Activated T-cell treated with anti-CD3 and anti-CD28 coated beads for 1 hour (primary cell): ENCODE measurements at places on chromosomes 2 and 18.

DNA sequence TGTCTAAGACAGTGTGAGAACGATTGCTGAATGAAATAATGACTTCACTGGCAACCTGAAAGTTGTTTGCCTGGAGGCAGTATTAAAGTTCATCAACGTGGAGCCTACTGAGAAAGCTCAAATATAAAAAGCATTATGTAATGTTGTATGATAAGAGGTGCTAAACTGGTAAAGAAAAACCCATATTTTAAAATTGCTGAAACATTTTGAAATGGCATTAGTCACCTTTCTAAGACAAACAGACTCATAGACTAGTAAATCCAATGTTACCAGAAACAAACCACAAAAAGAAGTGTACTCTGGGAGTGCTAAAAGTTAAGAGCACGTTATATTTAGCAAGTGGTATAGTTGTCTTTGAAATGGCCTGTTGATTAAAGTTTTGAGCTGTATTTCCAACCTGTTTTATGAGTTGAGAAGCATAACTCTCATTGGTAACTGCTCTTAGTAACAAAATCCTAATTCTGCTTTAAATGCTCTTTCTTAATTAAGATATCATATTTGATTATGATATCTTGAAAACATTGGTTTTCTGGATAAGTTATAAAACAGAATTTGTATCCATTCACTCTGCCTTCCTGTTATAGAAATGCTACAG lies 62.7 kb downstream of the CYP1B1 start:
- no peak for DNase-seq

- DNase-seq = no peak
These were observed 178.9 kb upstream of the SERPINE2 start for GRCh38 chr2:224217962-224218347.

GRCh38 chr2:46239175-46239846 lies 57.9 kb upstream of the EPAS1 start:
- no peak for DNase-seq

GRCh38 chr2:220065581-220065980 lies 438.2 kb downstream of the SLC4A3 start:
- DNase-seq = no peak

GRCh38 chr2:27914805-27915175 lies 24.3 kb downstream of the BABAM2 start:
- DNase-seq = no peak

DNA sequence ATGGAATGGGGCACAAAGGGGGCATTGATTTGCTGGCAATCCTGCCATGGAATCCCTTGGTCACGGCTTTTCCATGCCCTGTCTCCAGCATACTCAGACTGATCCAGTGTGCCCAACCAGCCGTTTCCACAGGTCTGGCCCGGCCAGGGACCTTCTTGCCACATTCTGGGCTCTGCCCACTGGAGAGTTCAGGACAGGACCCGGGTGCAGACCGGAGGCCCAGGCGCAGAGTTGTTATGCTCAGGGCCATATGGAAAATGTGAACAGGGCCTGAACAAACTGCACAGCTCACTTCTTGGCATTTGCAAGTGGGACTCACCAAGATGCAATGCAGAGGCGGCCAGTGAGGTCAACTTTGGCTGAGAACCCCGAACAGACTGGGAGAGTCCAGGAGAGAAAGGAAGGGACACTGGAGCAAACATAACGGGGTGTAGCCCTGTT lies 15.6 kb upstream of the ASAP2 start:
- DNase-seq = no peak

GRCh38 chr2:63589148-63589958 lies 590 bp downstream of the MDH1 start:
- no peak for DNase-seq

GRCh38 chr2:161077367-161078210 lies 82.6 kb upstream of the TANK start:
- peak; percentile 12 for DNase-seq
